Heart left ventricle (tissue), 16 donors: ENCODE measurements at places on chromosomes 12 and 14. TPM values are rescaled to one million over a fixed set of nuclear protein-coding genes. Genes with fewer than 3 reads are reported as not detected.

The TEX52 gene
- polyA plus RNA-seq = not detected

DNA sequence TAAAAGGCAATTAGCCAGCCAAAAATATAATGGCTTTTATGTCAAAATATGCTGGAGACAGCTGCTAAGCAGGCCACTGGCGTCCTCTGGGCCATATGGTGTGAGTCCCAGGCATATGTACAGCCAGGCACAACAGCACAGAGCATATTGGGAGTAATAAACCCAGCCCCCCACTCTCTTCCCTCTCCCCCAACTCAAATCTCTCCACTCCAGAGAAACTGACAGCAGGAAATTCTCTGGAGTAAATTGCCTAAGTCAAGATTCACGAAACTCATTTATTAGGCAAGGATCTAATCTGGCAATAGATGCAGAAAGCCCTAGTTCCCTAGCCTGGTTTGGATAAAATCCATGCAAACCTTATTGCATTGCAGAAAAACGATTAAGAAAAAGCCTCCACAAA is 147.9 kb upstream of the SEL1L start:
- DNase-seq = no peak

The KCNMB4 gene
- polyA plus RNA-seq = 2.0 TPM

GRCh38 chr12:120933786-120934185 is 29.6 kb upstream of the SPPL3 start:
- DNase-seq = no peak

DNA sequence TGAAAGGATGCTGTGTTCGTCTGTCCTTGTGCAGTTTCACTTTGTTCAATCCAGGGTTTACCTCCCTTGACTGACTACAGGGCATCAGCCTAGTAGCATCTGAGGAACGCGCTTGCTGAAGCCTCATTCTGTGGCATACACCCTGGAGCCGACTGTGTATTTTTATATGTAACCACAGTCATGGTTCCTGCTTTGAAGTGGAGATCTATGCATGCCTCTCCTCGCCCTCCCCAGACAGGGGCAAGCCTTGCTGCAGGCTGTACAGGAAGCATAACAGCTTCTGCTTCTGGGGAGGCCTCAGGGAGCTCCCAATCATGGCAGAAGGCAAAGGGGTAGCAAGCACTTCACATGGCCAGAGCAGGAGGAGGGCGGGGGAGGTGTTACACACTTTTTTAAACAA is 262.1 kb downstream of the BCL11B start:
- DNase-seq = no peak

The DRAM1 gene
- 3.9 TPM for polyA plus RNA-seq

DNA sequence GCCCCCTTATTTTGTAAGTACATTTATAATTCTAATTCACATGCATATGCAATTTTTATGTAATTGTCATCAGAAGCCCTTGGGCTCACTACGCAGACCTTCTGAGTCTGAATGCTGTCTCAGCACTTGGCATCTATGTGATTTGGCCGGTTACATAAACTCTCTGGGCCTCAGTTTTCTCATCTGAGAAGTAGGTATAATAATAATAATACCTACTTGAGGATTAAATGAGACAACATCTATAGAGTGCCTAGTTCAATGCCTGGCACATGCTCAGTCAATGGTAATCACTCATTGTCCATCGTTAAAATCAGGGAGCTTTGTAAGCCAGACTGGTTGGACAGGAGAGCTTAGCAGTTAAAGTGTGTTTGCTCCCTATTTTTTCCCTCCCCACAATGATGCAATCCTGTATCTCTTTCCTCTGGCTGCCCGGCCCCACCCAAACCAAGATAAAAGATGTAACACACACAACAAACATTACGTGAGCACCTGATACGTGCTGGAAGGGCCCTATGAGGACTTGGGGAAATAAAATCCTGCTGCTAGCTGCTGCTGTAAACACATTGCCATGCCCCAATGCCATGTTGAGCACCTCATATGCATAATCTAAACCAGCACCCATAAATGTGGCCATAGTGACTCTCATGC is 235.0 kb downstream of the CRADD start:
- DNase-seq = no peak
